ENCODE measurements at places on chromosomes 13 and 19.

DNA sequence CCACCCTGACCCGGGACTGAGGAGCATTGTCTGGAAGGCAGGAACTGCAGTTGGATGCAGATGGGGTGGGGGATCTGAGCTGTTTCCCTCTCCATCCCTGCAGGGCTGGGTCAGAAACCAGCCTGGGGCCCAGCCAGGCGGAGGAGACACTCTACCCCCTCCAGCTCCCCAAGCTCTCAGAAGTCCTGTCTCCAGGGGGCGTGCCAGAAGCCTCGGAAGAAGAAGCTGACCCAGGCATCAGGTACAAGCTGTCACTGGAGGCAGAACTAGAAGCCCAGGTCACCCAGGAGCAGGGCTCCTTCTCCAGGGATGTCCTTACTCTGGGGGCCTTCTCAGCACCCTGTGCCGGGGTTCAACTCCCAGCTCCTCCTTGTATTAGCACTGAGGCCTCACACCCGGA is 15.5 kb downstream of the SIX5 start:
- DNase-seq: no peak

DNA sequence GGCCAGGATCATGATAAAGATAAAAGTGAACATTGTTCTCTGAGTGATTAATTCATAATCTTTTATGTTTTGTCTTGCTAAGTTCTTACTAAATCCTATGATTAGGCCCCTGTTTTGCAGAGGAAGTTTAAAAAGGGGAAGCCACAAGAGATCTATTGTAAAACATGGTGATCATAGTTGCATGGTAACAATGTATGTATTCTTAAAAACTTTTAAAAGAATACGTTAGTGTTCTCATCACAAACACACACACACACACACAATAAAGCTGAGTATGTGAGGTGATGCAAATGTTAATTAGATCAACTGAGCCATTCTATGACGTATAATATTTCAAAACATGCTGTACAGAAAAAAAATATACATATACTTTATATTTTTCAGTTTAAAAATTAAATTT is 51.2 kb downstream of the MBD3L2B start:
- DNase-seq: no peak

GRCh38 chr13:39895254-39895653 is 239.8 kb downstream of the COG6 start:
- DNase-seq: no peak

DNA sequence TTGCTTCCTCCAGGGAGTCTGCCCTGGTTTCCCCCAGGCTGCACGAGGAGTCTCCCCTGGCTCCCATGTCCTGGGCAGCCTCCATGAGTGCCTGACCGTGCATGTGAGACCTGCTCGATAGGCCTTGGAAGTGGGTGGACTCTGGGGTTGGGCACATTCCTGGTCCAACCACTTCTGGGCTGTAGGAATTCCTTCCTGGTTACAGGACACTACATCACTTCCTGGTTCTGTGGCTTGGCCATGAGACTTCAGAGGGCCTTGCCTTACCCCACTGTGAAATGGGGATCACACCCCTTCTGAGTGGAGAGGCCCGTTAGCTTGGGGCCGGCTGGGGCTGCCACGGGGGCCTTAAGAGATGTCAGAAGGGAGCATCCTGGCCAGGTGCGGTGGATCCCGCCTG is 4.0 kb upstream of the ZNF628 start:
- DNase-seq: no peak

DNA sequence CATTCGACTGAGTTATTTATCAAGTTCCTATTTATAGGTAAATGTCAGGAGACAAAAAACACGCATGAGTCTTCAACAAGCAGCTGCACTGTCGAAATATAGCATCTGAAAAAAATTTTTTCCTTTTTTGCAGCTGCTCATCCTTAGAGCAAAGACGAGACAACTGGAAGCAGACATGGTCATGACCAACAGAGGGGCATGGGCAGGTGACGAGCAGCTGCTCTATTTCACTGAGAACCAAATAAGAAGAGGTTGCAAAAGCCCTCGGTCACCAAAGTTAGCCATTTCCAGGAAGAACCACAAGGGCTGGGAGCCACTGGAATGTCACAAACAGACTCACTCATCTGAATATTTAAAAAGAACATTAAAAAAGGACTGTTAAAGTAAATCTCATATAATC is 22.2 kb downstream of the SOHLH2 start:
- no peak for DNase-seq

GRCh38 chr13:73403355-73404120 is 344.7 kb downstream of the KLF5 start:
- DNase-seq: no peak

Measured in anterior cingulate cortex (tissue), 58 donors.